ENCODE measurements at places on chromosomes 4 and X.

- no peak for DNase-seq
These were observed 2.3 kb upstream of the UVSSA start for GRCh38 chr4:1344696-1345095.

DNA sequence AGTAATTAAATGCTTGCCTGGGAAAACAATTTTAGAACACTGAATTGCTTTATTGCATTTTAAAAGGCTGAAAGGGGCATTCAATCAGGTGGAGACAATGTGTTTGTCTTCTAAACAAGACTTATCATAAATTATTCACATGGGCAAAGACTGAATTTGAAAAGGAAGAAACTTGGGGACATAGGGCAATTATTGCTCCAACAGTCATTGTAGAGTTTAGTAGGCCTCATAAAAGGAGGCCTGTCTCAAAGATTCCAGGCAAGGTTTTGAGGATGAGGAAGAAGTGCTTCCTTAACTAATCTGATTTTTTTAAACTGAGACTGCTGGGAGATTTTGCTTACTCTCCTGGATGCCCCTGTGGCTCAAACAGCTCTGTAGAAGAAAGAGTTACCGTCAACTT, 174.4 kb upstream of the RPS6KA3 start:
- DNase-seq = no peak

DNA sequence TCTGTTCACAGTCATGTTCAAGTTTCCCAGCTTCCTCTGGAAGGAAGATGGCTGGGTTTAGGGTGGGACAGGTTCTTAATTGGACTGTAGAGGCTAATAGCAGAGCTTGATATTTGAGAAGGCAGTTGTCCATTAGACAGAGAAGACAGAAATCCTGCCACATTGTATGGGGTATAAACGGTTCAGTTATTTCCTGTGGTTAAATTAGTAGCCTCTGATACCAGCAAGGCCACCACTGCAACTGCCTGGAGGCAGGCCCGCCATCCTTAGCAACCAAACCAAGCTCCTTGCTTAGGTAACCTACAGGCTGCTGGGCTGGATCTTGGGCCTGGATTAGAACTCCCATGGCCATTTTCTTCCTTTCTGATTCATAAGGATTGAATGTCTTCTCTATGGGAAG, 1367.0 kb downstream of the PCDH7 start:
- no peak for DNase-seq

GRCh38 chrX:13164611-13165010, 120.2 kb upstream of the FAM9C start:
- DNase-seq = no peak

- DNase-seq = no peak
These were observed 6.6 kb upstream of the ENOX2 start for GRCh38 chrX:130909469-130910136.

GRCh38 chr4:151420250-151420807, 11.4 kb downstream of the FHIP1A start:
- no peak for DNase-seq

DNA sequence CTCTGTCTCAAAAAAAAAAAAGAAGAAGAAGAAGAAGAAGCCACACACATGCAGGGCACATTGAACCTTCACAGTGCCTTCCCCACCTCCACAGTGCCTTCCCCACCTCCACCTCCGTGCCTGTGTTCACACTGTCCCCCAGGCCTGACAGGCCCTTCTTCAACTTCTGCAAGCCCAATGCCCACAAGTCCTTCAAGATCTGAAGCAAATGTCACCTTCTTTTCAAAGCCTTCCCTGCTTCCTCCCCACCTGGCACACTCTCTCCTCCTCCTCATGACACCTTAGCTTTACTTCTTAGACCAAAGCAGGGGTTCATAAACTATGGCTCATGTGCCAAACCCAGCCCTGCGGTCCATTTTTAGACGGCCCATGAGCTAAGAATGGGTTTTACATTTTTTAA, 19.9 kb downstream of the ELF4 start:
- no peak for DNase-seq

DNA sequence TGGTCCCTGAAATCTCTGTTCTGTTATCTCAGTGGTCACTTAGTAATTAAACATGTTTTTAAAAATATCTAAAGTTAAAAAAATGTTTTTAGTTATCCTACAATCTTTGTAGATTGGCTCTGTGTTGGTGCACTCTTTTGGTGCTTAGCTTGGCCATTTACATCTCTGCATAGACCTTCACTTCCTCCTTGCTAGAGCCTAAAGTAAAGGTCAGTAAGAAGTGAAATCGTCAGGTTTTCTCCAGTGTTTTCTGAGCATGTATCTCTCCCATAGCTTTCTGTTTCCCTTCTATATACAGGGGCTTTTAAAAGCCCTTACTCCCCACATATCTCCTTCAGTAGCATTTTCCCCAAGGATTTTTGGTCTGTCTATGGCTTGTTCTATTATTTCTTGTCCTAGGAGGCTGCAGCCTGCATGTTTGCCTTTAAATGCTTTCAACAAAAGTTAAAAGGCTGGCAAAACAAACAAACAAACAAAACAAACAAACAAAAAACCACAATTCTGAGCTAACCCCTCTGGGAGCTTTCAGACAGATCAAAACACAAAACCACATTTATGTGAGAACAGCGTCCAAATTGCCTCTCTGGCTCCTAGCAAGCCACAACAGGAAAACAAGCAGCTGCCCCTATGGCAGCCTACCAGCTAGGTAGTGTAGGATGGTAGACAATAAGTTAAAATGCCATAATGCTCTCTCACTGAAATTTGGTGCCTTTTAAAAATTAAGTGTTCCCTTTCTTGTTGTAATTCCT, 27.3 kb upstream of the GPRASP2 start:
- no peak for DNase-seq

- no peak for DNase-seq
These were observed 18.5 kb downstream of the TENM3 start for GRCh38 chr4:182261651-182262223.

- no peak for DNase-seq
These were observed 143.5 kb downstream of the CHM start for GRCh38 chrX:85903692-85904471.

- DNase-seq = no peak
These were observed 1.4 kb downstream of the DDIT4L start for GRCh38 chr4:100188829-100189228.

GRCh38 chr4:168893807-168894206, 116.2 kb downstream of the CBR4 start:
- DNase-seq = no peak

DNA sequence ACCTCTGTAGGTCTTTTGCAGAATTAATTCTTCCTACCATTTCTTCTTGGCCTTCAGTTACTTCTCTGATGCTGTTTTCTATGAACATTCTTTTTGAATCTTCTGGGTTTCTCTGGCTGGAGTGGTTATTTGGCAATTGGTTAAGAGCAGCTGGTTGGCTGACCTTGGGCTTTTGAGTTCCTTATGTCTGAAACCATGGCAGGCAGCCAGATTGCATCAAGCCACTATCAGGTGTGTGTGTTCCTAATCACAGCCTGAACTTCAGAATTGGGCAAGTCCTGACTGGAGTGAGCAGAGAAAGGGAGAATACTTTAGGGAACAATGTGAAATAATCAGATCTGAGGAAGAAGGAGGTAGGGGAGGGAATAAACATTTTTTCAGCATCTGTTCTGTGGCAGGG, 90.2 kb downstream of the ARHGAP10 start:
- no peak for DNase-seq
